ENCODE measurements at places on chromosomes 13 and 19.
A peak's percentile ranks its signal among the peaks of the same experiment; 100 is the strongest.

DNA sequence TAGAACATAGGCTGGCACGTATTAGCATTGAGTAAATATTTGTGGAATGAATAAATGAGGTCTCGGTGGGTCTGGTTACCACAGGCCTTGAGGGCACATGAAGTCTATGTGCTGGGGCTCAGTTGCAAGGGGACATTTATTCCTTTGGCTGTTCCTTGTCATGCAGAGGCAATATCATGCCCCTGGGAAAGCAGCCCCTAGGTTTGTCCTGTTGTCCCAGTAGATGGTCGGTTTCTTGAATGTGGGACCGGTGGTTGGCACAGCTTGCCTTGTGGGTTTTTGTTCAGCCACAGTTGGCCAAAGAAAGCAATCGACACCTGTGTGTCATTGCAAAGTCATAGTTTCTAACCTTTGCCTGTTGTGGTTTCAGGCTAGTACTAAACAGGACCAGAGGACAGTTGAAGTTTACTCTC is 24.7 kb upstream of the GPR183 start:
- no peak for DNase-seq

DNA sequence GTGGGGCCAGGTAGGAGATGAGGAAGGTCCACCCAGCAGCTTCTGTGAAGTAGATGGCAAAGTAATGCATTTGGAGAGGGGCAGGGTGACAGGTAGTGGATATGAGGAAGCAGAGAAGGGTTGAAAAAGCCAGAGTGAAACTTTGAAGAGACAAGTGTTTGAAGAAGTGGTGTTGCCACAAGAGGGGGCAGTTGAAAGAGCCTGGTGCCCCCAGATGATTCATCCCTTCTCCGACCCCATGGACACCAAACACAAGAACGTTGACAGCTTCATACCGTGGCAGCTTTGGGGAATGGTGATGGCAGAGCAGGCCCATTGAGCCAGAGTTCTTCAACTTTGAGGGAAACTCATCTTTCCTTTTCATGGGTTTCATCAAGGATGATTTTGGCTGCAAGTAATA is 19.9 kb downstream of the IFNL3 start:
- DNase-seq, result no peak

- DNase-seq, result no peak
Measured at GRCh38 chr19:50430888-50431342, 1.8 kb upstream of the MYBPC2 start.

DNA sequence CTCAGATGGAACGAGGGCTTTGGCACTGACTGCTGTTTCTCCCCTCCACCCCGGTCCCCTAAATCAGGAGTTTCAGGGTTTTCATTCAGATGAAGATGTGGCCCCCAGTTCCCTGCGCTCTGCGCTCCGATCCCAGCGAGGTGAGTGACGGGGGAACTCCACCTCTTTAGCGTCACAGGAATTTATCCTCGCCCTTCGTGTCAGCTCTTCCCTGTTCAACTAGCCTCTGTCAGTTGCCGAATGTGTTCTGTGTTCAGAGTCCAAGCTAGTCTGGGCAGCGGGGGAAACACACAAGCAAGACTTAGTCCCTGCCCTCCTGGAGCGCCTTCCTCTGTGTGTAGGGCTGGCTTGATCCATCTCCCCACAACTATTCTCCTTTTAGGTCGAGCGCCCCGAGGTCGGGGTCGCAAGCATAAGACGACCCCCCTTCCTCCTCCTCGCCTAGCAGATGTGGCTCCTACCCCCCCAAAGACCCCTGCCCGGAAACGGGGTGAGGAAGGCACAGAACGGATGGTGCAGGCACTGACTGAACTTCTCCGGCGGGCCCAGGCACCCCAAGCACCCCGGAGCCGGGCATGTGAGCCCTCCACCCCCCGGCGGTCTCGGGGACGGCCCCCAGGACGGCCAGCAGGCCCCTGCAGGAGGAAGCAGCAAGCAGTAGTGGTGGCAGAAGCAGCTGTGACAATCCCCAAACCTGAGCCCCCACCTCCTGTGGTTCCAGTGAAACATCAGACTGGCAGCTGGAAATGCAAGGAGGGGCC is 1.8 kb downstream of the KMT2B start:
- no peak for DNase-seq

DNA sequence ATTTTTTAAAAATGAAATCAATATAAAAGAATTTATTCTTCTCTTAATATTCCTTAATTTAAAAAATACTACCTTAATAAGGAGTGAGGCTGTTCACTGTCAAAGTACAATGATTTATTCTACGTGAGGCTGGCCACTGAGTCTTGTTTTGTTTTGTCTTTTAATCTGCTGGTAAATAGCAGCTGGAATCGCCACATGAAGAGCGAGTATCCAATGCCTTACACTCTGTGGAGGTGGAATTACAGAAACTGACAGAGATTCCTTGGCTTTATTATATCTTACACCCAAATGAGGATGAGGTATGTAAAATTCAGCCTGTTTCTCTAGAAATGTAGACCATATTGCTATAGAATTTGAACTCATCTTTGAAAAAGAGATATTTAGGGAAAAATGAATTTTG is 52.9 kb upstream of the AKAP11 start:
- DNase-seq, result no peak

GRCh38 chr19:51737389-51737788 is 13.6 kb upstream of the HAS1 start:
- DNase-seq, result no peak

- DNase-seq, result no peak
Measured at GRCh38 chr19:2423071-2423914, 4.1 kb downstream of the TIMM13 start.

DNA sequence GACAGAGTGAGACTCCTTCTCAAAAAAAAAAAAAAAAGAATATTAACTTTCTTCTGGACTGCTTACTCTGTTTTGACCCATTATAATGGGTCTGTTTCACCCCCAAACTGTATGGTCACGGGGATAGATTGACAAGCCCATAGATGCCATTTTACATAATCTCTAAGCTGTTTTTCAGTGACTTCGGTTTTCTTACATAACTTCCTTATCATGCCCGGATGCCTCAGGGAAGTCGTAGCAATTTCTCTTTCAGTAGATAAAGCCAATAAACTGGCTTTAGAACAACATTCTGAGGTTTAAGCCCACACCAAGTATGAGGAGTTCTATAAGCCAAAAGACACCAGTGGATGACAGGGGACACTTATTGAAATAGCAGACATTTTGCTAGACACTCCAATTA is 5.9 kb upstream of the ZNF254 start:
- no peak for DNase-seq

- DNase-seq, result no peak
Measured at GRCh38 chr13:73837147-73837546, 297.1 kb downstream of the KLF12 start.

DNA sequence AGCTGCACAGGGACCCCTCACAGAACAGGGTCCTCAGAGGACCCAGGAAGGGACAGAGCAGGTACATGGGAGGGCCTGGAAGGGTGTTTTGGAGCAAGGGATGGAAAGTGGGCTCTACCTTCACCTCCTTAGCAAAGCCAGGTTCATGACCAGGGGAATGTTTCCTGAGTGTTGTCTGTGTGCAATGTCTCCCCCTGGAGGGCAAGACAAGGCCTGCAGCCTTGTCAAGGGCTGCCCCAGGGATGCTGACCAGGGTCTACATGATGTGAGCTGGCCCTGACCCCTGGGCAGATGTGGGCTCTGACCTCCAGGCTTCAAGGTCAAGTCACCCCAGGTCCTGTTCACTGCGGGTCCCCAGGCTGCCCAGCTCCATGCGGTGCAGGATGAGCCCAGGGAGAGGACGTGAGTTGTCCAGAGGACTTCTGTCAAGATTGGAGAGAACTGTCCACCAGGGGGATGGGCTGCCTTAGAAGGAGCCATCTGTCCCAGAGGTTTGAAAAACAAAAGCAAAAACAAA is 1.0 kb upstream of the CEACAM1 start:
- DNase-seq, result peak; percentile 62

- DNase-seq, result no peak
Measured at GRCh38 chr13:77494226-77494625, 41.3 kb upstream of the SCEL start.

DNA sequence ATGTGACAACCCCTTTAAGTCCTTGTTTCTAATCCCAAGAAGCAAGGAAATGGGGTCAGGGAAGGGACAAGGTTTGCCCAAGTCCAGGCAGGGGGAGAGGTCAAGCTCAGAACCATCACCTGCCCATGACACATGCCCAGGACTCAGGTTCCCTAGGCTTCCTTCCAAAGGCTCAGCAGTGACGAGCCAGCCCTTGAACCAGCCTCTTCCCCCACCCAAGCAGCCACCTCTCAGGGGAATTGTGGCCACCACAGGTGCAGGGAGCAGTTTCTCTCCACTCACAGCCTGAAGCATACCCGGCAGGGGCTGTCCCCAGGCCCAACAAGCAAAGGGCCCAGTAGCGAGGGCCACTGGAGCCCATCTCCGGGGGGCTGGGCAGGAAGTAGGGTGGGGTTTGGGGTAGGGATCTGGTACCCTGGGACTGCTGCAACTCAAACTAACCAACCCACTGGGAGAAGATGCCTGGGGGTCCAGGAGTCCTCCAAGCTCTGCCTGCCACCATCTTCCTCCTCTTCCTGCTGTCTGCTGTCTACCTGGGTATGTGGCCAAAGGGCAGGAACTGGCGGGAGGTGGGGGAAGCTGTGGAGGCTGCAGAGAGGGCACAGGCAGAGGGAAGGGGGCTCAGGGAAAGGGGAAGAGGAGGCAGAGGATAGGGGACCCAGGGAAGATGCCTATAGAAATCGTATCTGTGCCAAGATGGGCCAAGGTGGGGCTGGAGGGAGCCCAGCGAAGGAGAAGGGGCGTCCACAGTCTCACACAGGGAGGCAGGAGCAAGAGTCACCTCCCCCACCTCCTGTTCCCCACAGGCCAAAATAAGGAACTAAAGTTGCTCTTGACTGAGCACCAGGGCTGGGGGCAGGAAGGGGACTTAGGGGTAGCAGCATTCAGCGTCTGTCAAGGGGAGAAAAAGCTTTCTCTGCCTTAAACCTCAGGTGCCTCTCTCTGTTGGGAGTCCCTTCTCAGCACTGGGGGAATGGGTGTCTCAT is at the start of gene CD79A:
Gene CD79A (plus strand): TSS at position 433 of the 986 bp plus-strand sequence. CDS start 26 bp downstream, at position 459.
- no peak for DNase-seq

DNA sequence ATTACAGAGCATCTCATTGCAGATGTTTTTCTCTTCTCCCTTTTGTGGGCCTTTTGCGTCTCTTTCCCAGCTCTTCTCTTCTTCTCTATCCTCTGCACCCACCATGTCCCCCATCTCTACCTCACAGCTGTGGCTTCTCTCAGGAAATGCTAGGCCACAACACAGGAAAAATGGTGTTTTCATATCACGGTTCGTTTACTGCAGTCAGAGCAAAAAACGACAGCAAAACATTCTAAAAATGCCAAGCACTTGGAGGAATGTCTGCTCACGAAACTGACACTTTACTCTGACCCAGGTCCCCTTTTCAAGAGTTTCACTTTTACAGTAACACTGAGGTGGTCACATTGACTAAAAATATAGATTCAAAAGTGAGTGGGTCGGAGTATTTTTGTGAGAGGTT is 152.2 kb downstream of the DCT start:
- peak; percentile 90 for DNase-seq

GRCh38 chr19:54473071-54473891 is at the start of gene CDC42EP5:
Gene CDC42EP5 (minus strand): TSS chr19:54473296. CDS start chr19:54465547, 7,749 bp downstream.
- no peak for DNase-seq

- DNase-seq, result no peak
Measured at GRCh38 chr19:35123573-35123972, 8.0 kb downstream of the FXYD3 start.

DNA sequence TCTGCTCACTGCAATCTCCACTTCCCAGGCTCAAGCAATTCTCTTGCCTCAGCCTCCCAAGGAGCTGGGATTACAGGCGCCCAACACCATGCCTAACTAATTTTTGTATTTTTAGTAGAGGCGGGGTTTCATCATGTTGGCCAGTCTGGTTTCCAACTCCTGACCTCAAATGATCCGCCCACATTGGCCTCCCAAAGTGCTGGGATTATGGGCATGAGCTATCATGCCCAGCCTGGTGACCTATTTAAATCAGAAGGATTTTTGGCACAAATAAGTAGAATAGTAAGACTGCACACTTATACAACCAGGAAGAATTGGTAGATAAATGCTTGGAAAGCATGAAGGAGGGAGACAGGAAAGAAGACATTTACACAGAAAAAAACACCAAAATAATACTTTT is 53.4 kb upstream of the AKAP11 start:
- DNase-seq, result no peak

GRCh38 chr13:39888865-39889810 is 233.7 kb downstream of the COG6 start:
- no peak for DNase-seq

GRCh38 chr19:54189145-54189734 is at the start of gene MBOAT7:
Gene MBOAT7 (minus strand): TSS chr19:54189580. CDS start chr19:54188508, 1,072 bp downstream.
- DNase-seq, result no peak

GRCh38 chr19:5966215-5966614 is 11.7 kb downstream of the RANBP3 start:
- DNase-seq, result no peak

- no peak for DNase-seq
Measured at GRCh38 chr19:38394488-38394887, 6.0 kb downstream of the SPRED3 start.

DNA sequence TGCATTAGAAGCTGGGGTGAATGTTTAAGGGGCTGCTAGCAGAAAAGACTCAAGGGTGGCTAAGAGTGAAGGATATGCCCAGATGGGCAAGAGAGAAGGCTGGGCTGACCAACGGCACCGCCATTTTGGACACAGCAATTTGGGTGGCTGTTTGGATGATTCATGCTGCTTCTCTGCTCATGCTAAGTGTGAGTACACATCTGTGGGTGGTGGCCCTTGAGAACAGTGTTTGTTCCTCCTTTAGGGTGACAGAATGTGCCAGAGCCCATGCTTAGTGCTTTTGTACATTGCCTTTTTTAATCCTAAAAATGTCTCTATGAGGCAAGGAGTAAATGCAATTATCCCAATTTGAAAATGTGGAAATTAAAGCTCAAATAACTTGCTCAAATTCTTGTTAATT is 9.8 kb downstream of the CBY2 start:
- DNase-seq, result no peak

- DNase-seq, result no peak
Measured at GRCh38 chr19:4181053-4181508, 1.3 kb downstream of the SIRT6 start.

DNA sequence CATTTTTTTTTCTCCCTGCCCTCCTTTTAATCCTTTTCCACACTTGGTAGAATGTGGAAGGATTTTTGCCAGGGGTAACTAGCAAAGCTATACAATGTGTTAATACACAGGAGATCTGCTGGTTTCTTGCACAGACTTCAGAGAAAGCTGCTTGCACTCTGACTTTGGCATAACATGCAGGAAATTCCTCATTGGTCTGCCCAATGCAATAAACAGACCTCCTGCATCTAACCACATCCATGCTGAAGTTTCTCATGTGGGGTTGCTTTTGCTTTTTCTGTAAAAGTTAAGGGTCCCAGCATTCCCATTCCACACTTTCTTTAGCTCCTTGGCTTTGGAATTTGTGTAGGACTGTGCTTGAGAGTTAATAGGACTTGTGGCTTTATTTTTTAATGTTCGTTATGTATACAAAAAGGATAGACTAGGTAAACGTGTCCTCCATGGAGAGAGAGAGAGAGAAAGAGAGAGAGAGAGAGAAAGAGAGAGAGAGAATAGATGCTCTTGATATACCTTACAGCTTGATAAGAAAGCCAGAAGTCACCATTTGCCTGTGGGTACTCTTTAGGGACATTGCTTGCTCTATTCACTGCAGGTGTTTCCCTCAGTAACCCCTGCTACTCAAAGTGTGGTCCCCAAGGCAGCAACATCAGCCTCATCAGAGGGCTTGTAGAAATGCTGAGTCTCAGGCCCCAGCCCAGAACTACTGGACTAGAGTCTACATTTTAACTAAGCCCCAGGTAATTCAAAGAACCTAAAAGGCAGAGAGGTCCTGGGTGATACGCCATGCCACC is 170.5 kb downstream of the SHISA2 start:
- no peak for DNase-seq

Measured in thymus (tissue), 14 donors.